ENCODE measurements at places on chromosomes 5 and 9.

- DNase-seq = no peak
Measured at GRCh38 chr5:146630472-146630871, 114.5 kb upstream of the GPR151 start.

DNA sequence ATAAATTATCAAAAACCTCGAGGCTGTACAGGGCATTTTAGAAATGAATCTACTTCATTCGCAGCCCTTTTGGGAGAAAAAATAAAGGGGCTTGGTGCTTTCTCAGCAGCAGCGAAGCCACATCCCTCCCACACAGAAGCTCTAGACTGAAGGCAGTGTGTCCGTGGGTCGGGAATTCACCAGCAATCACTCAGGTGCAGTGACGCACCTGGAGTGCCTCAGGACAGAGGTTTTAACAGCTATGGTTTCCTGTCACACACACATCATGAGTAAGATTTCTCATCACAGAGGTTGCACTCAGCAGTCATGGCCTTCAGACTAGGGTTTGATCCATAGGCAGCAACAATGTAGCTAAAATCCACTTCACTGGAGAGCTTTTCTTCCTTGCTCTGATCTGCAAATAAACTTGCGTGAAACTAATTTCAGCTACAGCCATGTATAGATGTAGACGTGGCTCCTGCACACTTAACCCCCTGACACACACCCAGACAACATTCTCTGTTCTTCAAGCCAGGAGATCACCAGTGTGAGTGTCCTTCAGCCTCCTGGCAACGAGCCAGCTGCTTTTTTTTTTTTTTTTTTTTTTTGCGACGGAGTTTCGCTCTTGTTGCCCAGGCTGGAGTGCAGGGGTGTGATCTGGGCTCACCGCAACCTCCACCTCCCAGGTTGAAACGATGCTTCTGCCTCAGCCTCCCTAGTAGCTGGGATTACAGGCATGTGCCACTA lies 34.8 kb downstream of the DYNC2I2 start:
- DNase-seq = peak; percentile 25

- DNase-seq = peak; percentile 64
Measured at GRCh38 chr5:6576861-6577501, 55.9 kb downstream of the NSUN2 start.

DNA sequence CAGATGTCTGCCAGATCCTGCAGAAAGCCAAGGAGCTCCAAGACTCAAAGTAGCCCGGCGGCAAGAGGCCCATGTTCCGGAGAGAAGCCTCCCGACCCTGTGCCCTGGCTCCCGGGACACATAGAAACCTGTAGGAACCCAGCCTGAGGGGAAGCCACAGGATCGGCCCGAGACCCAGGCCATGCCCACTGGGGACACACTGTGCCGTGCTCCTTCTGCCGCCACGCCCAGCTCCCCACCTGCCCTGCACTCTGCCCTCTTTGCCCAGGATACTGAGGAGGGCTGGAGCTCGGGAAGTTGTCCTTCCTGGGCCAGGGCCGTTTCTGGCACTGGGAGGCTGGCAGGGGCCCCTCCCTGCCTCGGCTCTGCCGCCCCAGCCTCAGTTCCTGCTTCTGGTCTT lies 10.5 kb upstream of the ENDOG start:
- no peak for DNase-seq

DNA sequence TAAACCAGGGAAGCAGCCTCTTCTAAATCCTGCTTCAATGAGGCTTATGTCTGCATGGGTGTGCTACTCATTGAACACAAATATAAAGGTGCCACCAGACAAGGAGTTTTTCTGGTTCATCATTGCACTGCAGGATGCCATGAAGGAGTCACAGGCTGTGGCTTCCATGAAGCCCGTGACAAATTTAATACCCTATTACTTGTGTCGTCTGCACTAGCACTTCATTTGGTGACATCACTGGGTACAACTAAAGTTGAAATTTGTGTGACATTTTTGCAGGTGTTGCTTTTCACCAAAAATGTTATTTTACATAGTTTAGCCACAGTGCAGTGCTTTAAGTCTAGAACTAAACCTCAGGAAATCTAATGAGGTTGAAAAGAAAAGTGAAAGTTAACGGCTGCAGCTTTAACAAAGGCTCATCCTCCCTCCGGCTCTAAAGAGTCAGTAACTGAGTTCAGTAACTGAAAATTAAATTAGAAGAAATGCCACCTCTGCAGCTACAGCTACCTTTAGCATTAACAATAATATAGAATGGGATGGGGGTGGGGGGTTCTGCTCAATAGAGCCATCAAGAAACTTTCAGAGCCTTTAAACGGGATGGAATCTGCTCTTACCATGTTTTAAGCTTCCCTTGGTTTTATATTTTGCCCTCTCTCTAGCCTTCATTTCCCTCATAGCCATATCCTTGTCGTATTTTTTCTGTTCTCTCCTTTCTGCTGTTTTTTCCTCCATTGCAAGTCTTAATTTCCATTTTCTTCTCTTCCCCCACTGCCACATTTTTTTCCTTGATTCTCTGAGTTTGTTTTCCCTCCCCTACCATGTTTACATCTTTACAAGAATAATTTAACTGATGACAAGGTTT lies 233.8 kb upstream of the TMEM161B start:
- peak; percentile 11 for DNase-seq

DNA sequence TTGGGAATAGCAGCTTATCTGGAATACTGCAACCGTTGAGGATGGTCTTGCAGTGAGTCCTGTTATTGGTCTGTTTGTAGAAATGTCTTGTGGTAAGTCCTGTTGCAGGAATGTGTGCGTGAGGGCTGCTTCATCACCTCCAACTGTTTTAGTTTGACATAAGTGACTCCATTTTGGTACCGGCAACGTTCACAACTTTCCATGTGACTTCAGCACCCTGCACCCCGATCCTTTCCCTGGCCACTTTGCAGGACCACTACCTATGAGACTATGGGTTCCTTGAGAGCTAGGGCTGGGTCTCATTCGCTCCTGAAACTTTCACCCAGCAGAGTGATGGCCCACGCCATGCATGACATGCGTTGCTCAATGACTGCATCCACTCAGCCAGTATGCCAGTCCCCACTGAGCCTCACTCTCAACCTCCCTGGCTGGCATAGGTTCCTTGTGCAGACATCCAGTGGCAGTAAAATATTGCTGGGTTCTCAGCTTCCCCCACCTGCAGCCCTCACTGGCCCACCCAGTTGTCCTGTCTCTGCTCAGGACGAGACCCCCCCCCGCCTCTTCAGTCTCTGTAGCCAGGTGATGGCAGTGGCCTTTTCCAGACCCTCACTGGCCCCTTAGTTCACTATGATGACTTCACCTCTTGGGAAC lies 8.0 kb downstream of the SURF6 start:
- no peak for DNase-seq

- no peak for DNase-seq
Measured at GRCh38 chr9:27675354-27675753, 102.1 kb upstream of the C9orf72 start.

DNA sequence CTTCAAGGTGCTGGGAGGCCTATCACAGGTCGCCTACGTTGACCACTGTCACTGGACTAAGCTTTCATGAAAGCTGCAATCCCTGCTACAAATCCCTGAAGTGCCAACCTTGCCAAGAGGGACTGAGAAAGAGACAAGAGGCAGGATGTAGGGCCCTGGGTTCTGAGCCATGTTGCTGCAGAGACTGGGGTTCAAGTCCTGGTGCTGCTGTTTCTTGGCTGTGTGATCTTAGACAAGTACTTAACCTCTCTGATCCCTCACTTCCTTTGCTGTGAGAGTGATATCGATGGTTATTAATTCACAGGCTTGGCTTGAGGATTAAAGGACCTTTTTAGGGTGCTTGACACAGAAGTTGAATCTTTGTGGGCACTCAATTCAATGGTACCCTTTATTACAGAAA lies 15.5 kb downstream of the CSF1R start:
- DNase-seq = no peak

GRCh38 chr5:132663771-132664695 lies 6.1 kb downstream of the IL13 start:
- DNase-seq = peak; percentile 91

GRCh38 chr5:56457887-56458812 lies 225.0 kb upstream of the ANKRD55 start:
- DNase-seq = no peak

DNA sequence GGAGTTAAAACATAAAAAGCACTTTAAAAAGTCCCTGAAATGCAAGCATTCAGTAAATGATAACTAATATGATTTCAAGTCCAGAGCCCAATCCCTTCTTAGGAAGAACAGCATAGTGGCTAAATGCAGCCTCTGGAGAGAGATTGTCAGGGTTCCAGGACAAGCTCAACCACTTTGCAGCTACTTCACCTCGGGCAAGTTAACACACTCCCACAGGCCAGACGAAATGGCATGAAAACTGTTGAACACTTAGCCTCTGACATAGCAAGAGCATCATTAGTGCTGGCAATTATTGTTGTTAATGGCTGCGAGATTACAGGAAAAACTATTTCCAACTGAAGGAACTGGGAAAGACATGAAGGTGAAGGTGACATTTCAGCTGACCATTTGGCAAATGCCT lies 205.8 kb downstream of the GRIA1 start:
- DNase-seq = no peak

DNA sequence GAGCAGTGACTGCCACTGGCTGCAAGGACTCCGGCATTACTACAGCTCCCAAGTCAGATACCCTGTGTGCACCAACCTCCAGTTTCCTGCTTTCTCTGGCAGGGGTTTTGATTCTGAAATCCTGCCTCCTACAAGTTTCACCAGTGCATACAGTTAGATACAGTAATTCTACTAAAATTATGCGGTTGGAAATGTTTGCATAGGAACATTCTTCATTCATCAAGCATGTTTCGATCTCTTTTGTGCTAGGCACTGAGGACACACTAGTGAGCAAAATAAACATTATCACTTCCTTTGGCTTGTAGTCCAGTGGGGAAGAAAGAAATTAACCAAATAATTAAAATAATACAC lies 152.2 kb downstream of the TMEM167A start:
- DNase-seq = no peak

DNA sequence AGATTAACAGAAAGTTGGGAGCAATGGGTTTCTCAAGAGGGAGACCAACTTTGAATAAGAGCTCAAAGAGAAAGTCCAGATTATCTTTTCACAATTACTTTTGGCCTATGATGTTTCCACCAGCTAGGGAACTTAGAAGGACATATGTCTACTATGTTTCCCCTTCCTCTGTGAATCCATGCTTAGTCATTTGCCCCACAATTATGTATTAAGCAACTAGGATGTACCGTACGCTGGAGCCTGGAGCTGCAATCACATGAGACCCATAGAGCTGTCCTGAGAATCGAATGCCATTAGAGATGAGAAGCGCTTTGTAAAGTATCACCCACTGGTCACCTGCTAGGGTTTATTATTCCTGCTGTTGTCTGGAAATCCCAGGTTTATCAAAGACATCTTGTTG lies 78.8 kb downstream of the PDE6A start:
- no peak for DNase-seq

DNA sequence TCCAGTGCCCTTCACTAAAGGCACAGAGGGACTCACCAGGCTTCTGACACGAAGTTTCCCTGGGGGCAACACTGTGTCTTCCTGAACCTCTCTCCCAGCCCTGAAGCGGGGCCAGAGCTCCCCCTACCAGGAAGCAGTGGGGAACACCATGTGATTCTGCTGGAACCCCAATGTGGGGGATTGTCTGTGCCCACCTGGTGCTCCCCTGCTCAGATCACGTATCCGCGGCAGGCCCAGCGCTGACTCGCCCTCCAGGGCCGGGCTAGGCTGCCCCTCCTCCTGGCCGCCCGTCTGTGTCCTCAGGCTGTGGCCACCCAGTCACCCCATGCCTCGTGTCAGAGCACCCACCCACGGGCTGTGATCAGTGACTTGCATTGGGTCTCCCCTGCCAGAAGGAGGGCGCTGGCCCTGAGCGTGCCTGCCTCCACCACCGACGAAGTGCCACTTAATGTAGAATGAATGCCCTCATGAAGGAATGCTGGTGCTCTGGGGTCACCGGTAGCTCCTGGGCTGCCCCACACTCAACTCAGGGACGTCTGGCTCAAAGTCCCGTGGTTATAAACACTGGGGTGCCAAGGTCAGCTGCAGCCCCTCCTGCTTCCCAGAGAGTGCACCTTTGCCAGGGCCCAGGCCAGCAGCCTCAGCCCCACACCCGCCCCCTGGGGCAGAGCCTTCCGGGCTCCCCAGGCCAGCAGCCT lies 22.1 kb downstream of the SARDH start:
- DNase-seq = no peak

DNA sequence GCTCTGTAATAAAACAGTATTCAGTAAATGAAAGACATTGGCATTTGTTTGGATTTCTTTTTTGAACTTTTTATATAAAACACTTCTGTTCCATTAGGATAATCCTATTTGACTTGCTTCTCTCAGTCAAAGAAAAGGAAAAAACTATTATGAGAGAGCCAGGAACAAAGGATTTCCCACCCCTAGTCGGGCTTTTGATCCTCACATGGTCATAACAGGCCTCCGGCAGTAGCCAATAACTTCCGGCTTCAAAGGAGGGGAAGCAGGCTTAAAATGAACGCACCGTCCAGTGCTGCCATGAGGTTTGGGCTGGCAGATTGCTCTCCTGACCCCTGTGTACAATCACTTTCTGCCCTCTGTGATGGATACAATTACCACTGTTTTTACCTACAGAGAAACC lies 209.3 kb downstream of the ZNF608 start:
- no peak for DNase-seq

DNA sequence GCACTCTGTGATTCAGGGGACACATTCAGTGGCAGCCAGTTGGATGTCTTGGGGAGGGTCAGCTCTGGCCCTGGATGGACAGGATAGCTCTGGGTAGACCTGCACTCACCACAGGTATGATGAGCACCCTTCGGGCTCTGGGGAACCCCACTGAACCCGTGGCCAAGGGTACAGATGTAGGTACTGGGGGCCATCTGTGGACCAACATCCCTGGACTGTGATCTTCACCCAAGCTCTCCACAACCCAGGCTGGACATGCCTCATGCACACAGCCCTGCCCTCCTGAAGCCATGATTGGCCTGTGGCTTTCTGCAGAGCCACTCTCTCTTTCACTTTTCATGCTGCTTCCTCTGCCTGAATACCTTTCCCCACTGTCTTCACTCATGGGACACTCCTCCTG lies 15.6 kb upstream of the ACSL6 start:
- DNase-seq = no peak

- no peak for DNase-seq
Measured at GRCh38 chr9:91842358-91843049, 107.5 kb downstream of the ROR2 start.

GRCh38 chr9:83198371-83198770 lies 135.4 kb upstream of the RASEF start:
- no peak for DNase-seq

DNA sequence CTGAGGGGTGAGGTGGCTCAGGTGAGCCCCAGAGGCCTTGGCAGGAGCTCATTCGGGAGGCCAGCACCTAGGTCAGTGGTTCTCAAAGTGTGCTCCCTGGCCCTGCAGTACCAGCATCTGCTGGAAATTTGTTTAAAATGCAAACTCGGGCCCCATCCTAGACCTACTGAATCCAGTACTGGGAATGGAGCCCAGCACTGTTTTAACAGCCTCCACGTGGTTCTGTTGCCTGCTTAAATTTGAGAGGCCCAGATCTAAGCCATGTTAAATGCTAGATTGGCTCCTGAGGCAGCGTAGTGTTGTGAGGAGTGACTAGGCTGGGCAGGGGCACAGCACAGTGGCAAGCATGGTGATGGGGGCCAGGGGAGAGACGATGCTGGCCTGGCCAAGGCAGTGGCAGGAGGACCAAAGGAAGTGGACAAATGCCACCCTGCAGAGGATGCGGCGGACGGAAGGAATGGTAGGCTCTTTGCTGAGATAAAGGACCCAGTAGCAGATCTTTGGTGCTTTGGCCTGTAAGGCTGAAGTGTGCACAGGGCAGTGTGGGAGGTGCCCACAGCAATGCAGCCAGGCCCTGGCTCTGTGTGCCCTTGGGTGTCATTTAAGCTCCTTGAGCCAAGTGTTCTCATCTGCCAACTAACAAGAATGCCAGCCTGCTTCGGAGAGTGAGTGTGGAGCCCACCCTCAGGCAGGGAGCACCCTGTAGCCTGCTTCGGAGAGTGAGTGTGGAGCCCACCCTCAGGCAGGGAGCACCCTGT lies 4.2 kb downstream of the PRR7 start:
- no peak for DNase-seq

Measured in GM13976 (cell line).